ENCODE measurements at places on chromosomes 7 and 10.

- no peak for DNase-seq
Observed at GRCh38 chr7:84941291-84941690, 245.6 kb downstream of the SEMA3D start.

- DNase-seq: no peak
Observed at GRCh38 chr10:24440817-24441797, 232.2 kb downstream of the KIAA1217 start.

DNA sequence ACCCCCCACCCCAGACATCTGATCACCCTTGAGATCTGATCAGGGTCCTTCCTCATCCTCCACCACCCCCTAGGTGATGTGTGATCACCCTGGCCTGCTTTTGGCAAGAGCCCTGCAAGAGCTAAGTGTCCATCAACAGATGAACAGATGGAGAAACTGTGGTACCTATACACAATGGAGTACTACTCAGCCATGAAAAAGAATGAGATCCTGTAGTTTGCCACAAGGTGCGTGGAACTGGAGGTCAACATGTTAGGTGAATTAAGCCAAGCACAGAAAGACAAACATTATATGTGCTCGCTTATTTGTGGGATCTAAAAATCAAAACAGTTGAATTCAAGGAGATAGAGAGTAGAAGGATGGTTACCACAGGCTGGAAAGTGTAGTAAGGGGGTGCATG is 209.1 kb downstream of the USP6NL start:
- no peak for DNase-seq

DNA sequence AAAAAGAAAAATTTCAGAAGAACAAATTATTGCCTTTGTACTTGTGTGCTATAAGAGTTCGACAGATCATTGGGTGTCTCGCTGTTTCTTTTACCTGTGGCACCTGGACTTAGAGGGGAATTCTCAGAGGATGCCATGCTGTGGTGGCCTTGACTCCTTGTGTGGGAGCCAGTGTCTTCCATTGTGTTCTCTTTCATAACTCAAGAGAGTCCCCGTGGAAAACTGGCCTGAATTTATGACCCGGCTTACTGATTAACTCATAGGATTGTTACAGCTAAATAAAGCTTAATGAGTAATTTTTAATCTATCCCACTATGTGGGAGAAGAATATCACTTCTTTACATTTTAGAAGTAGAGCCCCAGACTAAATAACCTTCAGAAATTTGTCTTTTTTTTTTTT is 54.5 kb downstream of the UBE3C start:
- no peak for DNase-seq
